ENCODE measurements at places on chromosomes 16 and 17.

- no peak for DNase-seq
Observed at GRCh38 chr17:7219229-7219811, 316 bp downstream of the DLG4 start.

GRCh38 chr16:59339871-59340270 lies 605.8 kb upstream of the GOT2 start:
- DNase-seq, result no peak

GRCh38 chr17:79993390-79994227 lies 42.1 kb downstream of the TBC1D16 start:
- DNase-seq, result peak; percentile 56

GRCh38 chr17:72139212-72139611 lies 18.4 kb downstream of the SOX9 start:
- DNase-seq, result no peak

DNA sequence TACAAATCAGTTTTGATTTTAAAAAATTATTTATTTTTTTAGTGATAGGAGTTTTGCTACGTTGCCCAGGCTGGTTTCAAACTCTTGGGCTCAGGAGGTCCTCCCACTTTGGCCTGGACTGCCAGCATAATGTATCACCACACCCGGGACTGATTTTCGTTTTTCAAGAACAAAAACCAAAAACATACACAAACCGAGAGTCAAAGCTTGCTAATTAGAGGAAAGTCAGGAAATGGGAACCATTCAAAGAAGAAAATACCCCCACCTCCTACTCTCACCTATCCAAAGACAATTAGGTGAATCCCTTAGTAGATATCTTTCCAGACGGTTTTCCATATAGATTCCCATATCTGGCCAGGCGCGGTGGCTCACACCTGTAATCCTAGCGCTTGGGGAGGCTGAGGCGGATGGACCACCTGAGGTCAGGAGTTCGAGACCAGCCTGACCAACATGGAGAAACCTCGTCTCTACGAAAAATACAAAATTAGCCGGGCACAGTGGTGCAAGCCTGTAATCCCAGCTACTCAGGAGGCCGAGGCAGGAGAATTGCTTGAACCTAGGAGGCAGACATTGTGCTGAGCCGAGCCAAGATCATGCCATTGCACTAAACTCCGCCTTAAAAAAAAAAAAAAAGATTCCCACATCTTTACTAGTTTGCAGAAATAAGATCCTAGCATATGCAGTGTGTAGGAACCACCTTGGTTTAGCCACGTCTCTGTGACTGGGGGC lies 883 bp upstream of the SPN start:
- DNase-seq, result no peak

DNA sequence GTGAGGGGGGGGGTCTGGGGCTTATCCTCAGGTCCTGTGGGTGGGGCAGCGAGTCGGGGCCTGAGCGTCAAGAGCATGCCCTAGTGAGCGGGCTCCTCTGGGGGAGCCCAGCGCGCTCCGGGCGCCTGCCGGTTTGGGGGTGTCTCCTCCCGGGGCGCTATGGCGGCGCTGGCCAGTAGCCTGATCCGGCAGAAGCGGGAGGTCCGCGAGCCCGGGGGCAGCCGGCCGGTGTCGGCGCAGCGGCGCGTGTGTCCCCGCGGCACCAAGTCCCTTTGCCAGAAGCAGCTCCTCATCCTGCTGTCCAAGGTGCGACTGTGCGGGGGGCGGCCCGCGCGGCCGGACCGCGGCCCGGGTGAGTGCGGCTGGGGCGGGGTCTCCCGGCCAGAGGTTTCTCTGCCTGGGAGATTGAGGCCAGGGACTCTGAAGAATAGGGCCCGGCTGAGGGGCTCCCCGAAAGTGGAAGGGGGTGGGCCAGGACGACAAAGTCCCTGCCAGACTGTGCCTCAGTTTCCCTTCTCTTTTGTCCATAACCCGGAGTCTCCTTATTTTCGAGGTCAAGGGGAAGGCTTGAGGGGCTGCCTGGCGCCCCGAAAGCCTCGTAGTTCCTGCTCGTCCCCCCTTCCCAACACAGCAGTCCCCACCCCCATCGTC lies at the start of gene FGF11:
Gene FGF11, plus strand, starts transcription at position 51 of the 651 bp plus-strand sequence. Its CDS starts 109 bp downstream, at position 160.
- no peak for DNase-seq

DNA sequence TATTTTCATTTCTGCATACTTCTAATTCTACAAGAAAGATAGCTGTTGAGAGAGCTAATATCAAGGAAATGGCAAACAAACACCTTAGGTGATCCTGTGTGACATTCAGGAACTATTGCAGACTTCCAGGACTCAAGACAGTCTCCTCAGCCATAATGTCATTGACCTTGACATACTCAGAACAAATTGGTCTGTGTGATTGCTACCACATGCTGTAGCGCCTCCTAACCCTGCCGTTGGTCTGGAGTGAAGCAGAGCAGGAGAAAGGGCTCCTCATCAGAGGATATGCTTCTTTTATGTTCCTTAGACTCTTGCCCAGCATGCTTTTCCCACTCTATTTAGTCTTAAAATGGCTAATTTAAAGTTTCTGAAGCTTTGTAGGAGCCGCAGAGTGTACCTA lies 194.2 kb upstream of the TBX2 start:
- no peak for DNase-seq

- DNase-seq, result no peak
Observed at GRCh38 chr16:72224260-72224768, 52.4 kb upstream of the PMFBP1 start.

DNA sequence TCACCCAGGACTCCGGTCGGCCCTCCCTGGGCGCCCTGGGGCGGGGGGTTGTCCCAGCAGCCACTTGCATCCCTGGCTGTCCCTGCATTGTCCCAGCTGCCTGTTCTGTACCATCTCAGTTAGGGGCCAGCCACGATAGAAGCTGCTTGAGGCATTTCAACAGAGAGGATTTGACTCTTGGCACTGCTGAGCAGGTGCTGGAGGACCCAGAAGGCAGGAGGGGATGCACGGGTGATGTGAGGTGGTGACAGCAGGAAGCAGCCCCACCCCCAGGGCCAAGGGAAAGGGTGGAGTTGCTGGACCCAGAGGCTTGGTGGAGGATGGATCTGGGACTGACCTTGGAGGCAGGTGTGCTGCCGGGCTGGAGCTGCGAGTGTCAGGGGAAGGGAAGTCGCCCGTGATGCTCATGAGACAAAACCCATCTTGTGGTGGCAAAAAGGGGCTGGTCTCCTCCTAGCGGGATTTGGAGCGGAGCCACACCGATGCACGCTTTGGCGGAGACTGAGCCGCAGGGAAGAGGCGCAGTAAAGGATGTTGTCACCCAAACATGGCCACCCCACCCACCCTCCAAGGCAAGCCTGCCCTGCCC lies 188.0 kb upstream of the GSE1 start:
- no peak for DNase-seq

GRCh38 chr17:9212376-9213302 lies 191.3 kb downstream of the NTN1 start:
- no peak for DNase-seq

- no peak for DNase-seq
Observed at GRCh38 chr16:3356118-3356517, 429 bp downstream of the OR2C1 start.
